ENCODE measurements at places on chromosomes 5 and 9. TPM values are rescaled to one million over a fixed set of nuclear protein-coding genes. Genes with fewer than 3 reads are reported as not detected.

Gene DOK3
- 5.8 TPM for polyA plus RNA-seq

Gene TPPP
- 8.4 TPM for polyA plus RNA-seq

Gene IL4
- 0.56 TPM for polyA plus RNA-seq

Gene MSMP
- not detected for polyA plus RNA-seq

Gene GABRA1
- polyA plus RNA-seq, result 0.67 TPM

Gene IL13
- polyA plus RNA-seq, result not detected

Gene CARD9
- polyA plus RNA-seq, result 1.2 TPM

Gene SMC2
- polyA plus RNA-seq, result 40.3 TPM

Gene MYOT
- 2.0 TPM for polyA plus RNA-seq

Gene SIGMAR1
- 46.9 TPM for polyA plus RNA-seq

DNA sequence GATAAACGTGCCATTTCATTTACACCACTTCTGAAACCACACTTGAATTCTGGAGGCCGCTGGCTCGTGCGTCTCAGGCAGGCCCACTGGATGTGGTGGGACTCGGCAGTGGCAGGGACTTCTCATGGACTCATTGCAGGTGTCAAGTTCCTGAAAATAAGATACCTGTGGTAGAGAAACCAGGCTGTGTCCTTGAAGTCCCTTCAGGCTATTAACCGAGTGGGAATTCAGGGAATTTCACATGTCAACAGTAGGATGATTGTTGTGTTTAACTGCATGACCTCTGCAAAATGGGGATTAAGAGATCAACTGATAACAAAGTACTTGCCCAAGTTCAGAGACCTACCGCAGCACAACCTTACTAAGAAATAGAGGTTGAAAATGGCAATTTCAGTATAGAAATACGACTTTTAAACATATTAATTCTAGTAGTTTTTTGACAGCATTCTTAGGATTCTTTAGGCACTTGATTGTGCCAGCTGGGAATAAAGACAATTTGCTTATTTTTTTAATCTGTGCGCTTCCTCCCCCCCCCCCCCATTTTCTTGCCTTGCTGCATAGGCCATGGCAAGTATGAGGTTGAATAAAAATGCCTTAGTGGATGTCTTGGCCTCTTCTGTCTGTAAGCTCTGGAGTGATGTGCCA, 26.8 kb downstream of the TRIP13 start:
- no peak for DNase-seq

GRCh38 chr5:179308563-179309382, 36.5 kb downstream of the ADAMTS2 start:
- no peak for DNase-seq

DNA sequence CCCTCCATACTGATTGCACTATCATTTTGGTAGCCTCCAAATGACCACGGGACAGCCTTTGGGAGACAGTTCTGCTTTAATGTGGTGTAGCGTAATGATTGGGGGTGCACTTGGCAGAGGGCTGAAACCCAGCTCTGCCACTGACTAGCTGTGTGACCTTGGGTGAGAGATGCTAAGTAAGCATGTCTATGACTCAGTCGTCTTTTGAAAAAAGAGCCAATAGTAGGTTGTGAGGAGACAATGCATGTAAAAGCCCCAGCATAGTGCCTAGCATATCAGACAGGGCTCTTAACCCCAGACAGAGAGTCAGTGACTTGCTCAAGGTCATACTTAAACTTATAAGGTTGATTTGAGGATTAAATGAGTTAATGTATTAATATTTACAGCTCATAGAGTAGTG, 18.0 kb upstream of the CXCL14 start:
- DNase-seq, result no peak

- no peak for DNase-seq
Observed at GRCh38 chr5:97142521-97143254, at the start of gene LIX1. Gene LIX1 (minus strand): TSS chr5:97142611. CDS start chr5:97142576, 35 bp downstream.

- DNase-seq, result no peak
Observed at GRCh38 chr9:81456431-81457006, 232.8 kb downstream of the TLE1 start.

GRCh38 chr9:137789295-137789895, 88.2 kb upstream of the CACNA1B start:
- no peak for DNase-seq

DNA sequence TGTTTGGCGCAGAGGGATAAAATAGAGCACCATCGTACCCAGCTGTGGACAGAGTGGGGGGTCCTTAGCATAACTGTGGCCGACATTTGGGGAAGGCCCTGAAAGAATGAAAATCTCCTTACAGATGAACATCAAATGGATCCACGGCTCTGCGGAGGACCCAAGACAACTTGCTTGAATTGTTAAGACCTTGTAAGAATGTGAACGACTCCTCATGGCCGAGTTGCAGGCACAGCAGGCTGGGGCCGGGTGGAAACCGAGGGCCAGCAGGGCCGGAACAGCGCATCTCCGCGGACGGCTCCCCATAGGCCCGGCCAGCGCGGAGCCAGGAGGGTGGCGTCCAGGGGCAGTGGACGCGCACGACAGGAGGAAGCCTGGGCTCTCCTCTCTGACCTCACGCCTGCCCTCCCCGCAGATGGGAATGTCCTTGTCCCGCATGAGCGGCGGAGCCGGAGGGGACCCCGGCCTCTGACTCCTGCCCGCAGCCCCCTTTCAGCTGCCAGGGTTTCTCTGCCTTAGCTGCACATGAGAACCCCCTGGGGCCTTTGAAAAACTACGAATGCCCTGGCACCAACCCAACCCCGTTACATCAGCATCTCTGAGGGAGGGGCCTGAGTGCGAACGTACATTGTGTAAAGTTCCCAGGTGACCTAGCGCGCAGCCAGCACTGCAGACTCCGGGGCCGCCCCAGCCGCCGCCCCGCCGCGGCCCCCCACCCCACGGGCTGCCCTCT, 36.2 kb upstream of the PTCH1 start:
- peak; percentile 63 for DNase-seq

GRCh38 chr5:35160486-35161116, 69.7 kb downstream of the PRLR start:
- DNase-seq, result no peak

GRCh38 chr9:124834591-124834990, 18.7 kb upstream of the WDR38 start:
- DNase-seq, result no peak

GRCh38 chr9:100160021-100160420, 61.0 kb downstream of the INVS start:
- no peak for DNase-seq

GRCh38 chr5:173882632-173883031, 5.5 kb upstream of the CPEB4 start:
- DNase-seq, result no peak

DNA sequence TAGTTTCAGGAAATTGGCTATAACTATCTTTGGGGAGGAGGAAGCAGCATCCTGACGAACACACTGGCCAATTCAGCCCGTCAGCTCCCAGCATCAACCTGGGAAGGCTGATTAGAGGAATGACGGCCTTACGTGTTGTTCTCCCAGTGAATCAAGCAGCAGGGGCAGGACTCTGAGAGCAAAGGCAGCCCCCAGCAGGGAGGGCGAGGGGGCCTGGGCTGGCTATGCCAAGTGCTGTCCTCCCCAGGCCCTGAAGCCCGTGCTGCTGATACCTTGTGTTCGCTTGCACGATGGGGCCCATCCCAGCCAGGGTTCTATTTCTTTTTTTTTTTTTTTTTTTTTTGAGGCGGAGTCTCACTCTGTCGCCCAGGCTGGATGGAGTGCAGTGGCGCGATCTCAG, 254.1 kb downstream of the FSTL4 start:
- no peak for DNase-seq

- no peak for DNase-seq
Observed at GRCh38 chr5:104845541-104845940, 1283.0 kb upstream of the NUDT12 start.

DNA sequence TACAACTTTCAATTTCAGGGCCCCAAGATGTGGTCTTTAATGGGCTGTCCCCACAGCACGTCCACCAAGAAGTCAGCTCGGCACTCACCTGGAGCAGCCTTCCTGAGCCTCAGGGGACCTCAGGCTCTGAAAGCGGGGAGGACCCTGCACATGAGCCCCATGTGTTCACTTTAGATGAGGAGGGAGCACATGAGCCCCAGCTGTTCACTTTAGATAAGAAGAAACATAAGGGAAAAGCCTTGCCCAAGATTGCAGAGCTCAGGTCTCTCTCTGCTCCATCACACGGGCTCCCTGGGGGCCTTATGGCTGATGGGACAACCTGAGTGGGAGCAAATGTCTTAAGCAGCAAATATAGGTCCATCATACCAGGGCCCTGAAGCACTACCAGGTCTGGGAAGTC, 56.4 kb downstream of the NIPSNAP3B start:
- DNase-seq, result no peak

DNA sequence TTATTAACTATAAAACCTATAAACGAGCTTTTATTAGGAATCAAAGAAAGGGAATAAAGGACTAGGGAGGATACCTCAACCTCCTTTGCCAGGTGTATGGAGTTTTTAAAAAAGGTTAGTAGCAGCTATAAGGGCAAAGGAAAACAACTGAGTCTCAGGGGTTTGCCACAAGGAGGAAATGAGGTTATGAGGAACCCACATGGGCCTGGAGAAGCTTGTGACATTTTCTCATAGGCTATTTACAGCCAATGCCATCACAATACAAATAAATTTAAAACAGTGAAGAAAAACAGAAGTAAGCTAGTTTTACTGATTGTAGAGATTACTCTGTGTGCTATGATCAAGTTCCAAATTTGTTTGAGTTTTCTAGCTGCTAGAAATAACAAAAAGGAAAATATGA, 92.6 kb downstream of the CDKN2A start:
- no peak for DNase-seq

DNA sequence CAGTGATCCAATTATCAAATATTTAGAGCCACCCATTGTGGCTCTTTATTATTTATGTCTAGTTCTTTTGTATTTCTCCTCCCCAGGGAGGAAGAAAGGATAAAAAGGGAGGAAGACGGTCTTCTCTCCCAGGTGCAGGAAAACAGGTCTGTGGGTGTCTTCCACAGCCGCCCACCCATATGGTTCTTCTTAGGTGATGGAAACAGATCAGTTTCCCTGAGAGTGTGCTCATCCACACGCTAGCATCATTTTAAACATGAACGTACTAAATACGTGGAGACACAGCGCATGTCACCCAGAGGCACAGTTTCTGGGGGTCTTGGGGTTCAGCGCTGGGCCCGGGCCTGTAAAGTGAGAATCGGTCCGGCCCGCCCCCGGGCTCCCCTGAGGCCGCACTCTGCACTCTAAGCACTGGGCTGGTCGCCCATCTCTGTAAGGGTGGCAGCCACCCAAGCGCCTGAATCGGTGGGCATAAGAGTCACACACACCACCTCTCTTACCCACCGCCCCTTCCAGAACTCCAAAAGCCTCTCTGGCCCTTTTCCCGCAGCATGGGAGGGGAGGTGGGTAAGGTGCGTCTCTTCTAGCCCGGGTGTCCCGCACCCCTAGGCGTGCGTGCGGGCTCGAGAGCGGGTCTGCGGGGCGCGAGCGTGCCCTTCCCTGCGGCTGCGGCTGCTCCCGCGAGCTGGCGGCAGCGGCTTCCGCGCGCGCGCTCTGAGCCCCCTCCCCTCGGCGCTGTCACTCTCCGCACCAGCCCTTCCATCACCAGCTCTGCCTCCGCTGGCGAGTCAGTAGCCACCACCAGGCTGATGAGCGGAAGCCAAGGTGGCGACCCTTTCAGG, 1.3 kb downstream of the PTCH1 start:
- DNase-seq, result no peak

GRCh38 chr9:25602400-25603044, 75.7 kb downstream of the TUSC1 start:
- DNase-seq, result no peak

- DNase-seq, result no peak
Observed at GRCh38 chr5:45793638-45794532, 97.7 kb upstream of the HCN1 start.

GRCh38 chr5:9490494-9491097, 55.3 kb downstream of the SEMA5A start:
- no peak for DNase-seq

DNA sequence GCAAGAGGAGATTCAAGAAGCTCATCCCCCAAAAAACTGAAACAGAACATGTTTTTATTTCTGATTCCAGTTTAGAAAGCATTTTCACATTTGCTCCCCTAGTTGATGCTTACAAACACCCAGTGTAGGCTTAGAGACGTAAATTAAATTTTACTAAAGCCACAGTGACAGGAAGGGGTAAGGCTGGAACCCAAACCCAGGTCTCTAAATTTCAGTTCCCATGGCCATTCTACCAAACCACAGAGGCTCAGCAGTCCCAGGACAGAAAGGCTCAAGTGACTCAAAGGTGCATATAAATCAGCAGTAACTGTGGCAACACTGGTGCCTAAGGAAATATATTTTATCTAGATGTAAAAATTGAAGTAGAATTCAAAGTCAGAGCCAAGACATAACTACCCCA, 128.7 kb downstream of the CEP120 start:
- no peak for DNase-seq

- peak; percentile 78 for DNase-seq
Observed at GRCh38 chr9:83538172-83538889, at the start of gene FRMD3. Gene FRMD3 (minus strand): TSS chr9:83538401. CDS start chr9:83538231, 170 bp downstream.

DNA sequence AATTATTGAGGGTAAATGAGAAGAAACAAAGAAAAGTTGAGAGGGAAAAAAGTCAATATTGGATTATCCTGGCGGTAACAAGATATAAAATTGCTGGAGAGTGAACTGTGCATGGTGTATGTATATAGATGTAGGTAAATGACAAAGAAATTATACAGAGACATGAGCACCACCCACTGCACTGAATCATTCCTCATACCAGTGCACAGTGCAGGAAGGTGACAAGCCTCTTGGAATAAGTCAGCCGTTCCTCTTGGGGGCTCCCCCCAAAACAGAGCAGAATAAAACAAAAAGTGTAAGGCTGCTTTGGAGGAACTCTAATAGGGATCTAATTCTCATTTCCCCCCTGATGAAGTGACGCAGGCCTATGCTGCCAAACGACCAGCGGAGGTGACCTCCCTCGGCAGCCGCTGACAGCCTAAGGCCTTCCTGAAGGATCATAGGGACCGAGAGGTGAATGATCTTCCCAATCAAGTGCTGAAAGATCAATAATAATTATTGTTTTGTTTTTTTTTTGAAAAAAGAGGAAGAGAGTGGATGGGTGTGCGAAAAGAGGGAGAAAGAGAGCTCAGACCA, 245.0 kb downstream of the PSAT1 start:
- no peak for DNase-seq

- DNase-seq, result peak; percentile 30
Observed at GRCh38 chr9:127184641-127185040, 62.2 kb upstream of the ANGPTL2 start.

DNA sequence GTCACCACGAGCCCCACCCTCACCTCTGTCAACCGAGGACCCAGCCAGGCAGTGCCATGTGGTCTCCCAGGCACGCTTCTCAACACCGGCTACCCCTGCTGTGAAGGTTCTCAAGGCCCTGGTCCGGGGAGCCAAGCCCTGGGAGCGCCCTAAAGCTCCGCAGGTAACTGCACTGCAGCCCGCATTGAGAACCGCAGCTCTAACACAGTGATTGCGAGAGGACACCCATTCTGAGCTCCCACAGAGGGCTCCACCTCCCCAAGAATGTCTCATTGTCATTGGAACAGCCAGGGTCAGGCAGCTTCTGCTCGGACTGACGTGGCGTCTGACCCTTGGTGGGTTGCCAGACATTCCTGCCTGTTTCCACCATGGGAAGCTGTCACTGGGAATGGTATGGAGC, 88.3 kb downstream of the ANKRD33B start:
- DNase-seq, result no peak
